ENCODE measurements at places on chromosomes 2 and 18.

DNA sequence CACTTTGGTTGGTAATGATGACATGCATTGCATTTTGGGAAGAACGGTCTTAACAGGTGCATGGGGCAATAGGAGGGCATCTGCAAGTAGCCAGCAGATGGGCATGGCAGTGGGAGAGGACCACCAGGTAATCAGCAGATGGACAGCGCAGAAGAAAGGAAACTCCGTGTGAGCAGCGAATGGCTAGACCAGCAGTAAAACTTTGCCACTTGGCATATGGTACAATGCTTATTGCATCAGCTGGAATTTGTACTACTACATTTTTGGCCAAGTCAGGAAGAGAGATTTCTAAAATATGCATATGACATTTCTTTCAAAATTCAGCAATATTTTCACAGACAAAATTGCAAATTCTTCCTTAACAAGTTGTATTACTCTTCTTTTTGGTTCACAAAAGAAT, 768.5 kb downstream of the LRP1B start:
- DNase-seq: no peak

DNA sequence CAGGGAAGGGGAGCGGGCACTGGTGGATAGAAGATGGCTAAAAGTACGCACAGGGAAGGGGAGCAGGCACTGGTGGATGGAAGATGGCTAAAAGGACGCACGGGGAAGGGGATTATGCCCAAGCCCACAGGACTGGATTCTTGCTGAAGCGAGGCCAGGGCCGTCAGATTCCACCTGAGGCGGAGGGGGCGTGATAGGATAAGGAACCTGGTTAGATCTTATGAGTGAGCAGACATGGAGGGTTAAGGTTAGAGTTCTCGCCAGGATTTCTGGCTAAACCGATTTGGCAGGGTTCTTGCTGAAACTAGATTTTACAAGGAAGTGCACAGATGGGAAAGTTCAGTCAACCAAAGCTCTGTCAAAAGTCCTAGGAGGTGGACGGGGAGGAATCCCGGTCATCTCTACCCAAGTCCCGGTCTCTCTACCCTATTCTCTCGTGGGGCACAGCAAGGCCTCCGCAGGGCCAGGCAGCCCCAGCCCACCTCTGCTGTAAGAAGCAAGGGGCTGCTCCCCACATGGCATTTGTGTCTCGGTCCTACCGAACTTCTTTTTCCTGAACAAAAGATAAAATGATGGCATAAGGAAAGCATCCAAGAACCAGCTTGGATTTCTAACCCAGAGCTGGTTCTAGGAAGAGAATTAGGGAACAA, 140.8 kb downstream of the PTGR3 start:
- DNase-seq: no peak

DNA sequence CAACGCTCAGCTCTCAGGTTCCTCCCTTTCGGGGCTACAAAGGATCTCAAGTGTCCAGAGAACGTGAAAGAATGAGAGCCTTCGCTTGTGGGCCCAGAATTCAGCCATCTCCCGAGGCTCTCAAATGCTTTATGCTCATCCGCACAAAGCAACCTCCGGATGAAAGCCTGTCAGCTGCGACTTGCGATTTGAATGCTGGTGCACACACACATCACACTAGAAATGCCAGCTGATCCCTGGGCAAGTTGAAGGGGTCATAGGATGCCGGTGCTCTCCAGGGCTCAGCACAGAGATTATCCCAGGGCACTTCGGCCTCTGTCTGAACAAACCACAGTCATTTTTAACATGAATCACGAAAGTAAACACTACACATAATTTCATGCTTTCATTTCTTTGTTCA, 141.8 kb upstream of the MYT1L start:
- DNase-seq: no peak

DNA sequence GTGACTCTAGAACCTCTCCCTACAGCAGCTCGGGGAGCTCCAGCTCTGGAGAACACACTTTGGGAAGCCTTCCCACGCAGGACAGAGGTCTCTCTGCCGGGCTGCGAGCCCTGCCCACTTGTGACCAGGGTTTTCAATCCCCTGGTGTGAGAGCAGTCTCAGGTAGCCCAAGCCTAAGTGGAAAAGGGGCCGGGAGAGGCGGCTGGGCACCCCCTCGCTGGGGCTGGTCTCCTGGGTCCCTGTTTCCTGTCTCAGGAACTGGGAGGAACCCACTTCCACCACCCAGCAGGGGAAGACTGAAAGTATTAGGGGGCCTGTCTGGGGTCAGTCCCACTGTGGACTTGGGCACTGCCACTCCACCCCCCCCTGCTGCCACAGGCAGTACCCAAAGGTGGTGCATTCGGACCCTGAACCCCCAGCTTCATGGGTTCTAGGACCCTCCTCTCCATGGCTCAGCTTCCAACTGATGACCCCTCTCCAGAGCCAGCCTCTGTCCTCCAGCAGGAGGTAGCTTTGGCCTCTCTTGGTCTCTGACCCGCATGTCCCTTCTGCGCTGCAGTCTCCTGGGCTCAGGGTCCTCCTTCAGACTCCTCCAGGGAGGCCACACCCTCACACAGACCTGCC, 70.0 kb downstream of the RRM2 start:
- DNase-seq: no peak

DNA sequence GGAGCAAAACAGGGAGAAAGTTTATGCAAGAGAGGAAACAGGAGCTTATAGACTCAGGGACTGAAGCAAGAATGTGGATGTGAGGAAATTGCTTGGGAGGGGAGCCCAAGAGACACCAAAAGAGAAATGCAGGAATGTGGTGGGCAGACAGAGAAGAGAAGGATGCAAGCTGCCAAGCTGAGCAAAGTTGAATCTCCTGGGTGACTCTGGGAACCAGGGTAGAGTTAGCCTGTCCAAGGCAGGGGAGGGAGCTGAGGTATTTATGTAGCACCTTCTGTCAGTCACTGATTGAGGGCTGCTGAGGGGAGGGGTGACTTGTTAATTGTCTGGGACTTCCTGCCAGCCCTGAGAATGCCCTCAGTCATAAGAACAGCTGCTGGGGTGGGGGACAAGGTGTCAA, 464.3 kb downstream of the NBAS start:
- DNase-seq: no peak

DNA sequence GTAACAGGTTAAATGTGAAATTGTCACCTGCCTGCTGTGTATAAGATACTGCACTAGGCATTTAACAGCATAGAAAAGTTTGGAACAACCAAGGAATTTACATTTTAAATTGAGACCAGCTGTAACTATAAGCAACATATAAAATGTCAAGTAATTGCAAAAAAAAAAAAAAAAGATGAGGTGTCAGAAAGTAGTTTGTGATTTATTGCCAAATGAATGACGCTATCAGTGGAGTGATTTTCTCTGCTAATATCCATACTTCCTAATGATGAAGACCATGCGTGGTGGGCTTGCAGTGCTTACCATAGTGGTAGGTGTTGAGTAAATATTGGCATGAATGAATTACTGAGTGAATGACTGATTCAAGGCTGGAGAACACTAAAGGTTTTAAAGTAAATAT, 73.3 kb downstream of the OSBPL6 start:
- DNase-seq: no peak

GRCh38 chr2:53631313-53632125, 136.1 kb upstream of the CHAC2 start:
- DNase-seq: no peak

DNA sequence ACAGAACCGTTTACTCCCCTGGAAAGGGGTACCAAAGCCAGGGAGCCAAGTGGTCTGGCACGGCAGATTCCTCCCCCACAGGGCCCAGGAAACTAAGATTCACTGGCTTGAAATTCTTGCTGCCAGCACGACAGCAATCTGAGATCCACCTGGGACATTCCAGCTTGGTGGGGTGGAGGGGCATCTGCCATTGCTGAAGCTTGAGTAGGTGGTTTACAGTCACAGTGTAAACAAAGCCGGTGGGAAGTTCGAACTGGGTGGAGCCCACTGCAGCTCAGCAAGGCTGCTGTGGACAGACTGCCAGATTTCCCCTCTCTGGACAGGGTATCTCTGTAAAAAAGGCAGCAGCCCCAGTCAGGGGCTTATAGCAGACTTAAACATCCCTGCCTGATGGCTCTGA, 901.7 kb upstream of the LRRTM1 start:
- DNase-seq: no peak
